Glomerular endothelial cell (primary cell): ENCODE measurements at places on chromosomes 2 and 18. TPM values are rescaled to one million over a fixed set of nuclear protein-coding genes. Genes with fewer than 3 reads are reported as not detected.

GRCh38 chr18:80040515-80040914 is 6.3 kb downstream of the RBFA start:
- DNase-seq, result no peak

DNA sequence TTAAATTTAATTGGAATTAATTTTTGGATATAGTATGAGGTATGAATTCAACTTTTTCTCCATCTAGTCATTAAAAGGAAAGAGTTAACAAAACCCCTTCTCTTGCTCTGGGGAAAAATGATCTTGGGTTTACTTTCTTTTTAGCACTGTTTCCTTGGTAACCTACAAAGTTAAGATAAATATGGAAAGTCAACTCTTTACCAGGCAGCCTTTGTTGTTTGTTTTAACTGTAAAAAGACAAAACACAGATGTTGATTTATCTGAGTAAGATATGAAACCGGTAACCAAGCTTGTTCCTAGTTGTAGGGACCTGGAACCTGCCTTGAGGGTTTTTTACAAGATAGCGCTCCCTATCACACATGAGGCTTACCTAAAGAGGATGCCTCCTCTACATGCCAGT is 10.1 kb upstream of the SANBR start:
- DNase-seq, result no peak

DNA sequence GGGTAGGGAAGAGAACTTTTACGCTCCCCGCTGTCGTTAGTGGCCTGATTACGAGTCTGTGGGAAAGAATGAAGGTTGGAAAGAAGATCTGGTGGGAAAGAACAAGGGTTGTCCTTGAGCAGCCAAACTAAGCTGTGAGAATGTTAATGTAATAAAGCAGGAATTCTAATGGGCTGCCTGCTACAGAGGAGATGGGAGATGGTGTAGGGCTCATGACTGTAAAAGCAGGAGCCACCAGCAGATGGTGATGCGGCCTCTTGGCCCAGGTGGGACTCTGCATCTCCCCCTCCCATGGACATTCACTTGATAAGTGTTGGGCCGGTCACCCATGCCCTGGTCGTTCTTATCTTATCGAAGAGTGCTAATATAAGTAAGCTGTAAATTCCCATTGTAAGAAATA is 150.0 kb downstream of the NEDD4L start:
- no peak for DNase-seq

DNA sequence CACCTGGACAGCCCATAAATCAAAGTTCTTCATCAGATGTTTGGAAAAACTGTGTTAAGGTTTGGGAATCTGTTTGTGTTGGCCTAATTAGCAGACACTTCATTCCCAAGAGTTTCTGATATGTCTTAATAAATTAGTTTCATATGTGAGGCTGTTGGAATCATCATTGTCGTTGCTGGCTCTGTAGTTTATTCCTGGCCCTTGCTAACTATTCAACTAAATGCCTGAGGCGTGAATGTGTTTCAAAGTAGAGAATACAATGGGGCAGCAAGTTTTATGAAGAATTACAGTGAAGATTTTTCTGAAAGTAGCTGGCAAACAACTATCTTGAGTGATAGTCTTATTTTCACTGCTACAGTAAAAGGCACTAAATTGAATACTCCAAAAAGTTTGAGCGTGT is 141.1 kb downstream of the PARD3B start:
- DNase-seq, result no peak

- DNase-seq, result no peak
Measured at GRCh38 chr2:12697617-12698016, 19.1 kb upstream of the TRIB2 start.

DNA sequence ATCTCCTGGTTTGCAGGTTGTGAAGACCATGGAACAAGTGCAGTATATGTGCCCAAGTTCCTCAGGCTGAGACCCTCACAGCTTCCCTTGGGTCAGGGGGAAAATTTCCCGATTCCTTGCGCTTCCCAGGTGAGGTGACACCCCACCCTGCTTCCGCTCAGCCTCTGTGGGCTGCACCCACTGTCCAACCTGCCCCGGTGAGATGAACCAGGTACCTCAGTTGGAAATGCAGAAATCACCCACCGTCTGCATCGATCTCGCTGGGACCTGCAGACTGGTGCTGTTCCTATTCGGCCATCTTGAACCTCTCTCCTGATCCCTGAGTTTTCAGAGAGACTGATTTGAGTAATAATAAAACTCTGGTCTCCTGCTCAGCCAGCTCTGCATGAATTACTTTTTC is 30.6 kb downstream of the CHCHD5 start:
- no peak for DNase-seq

- no peak for DNase-seq
Measured at GRCh38 chr2:121695171-121695451, 41.6 kb downstream of the NIFK start.

- no peak for DNase-seq
Measured at GRCh38 chr2:122236925-122237324, 481.5 kb downstream of the TSN start.

DNA sequence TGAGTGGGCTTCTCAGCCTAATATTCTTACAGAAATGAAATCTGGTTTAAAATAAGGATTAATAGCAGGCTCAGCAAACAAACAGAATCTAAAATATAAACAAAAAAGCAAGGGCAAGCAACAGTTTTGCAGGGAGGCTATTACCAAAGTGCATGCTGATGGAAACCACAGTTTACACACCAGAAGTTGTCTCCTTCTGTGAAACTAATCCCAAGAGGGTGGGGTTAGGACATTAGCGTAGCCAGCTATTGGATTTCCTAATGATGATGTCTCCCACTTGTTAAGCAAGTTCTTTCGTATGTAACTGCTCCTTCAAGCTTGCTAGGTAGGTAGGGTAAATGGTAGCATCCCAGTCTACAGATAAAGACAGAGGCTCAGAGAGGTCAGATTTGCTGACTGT is 65.0 kb upstream of the TSPYL6 start:
- no peak for DNase-seq

GRCh38 chr2:16943279-16943958 is 277.8 kb upstream of the CYRIA start:
- DNase-seq, result no peak

DNA sequence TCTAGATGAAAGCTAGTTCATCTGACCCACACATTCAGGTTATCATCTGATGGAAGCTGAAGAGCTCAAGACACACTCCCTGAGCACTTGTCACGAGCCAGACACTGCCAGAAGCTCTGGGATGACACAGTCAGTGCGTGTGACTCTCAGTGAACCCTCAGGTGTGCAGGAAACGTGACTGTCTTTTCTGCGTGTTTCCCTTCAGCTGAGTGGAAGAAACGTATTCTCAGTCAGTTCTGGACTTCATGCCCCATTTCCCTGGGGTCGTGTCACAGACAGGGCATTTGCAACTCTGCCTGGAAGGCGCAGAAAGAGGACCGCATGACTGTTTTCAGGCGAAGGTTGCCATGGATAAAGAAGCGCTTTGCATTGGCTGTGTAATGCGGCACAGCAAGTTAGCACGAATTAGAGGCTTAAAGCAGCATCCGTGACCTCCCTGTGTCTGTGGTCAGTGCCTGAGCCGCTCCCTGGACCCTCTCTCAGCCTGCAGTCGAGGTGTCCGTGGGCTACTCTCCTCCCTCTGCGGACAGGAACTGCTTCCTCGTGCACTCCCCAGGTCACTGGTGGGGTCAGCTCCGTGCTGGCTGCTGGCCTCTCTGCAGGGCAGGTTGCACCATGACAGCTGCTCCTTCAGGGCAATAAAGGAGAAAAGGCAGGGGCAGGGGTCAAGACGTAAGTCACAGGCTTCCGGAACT is 3.3 kb upstream of the ALLC start:
- no peak for DNase-seq

DNA sequence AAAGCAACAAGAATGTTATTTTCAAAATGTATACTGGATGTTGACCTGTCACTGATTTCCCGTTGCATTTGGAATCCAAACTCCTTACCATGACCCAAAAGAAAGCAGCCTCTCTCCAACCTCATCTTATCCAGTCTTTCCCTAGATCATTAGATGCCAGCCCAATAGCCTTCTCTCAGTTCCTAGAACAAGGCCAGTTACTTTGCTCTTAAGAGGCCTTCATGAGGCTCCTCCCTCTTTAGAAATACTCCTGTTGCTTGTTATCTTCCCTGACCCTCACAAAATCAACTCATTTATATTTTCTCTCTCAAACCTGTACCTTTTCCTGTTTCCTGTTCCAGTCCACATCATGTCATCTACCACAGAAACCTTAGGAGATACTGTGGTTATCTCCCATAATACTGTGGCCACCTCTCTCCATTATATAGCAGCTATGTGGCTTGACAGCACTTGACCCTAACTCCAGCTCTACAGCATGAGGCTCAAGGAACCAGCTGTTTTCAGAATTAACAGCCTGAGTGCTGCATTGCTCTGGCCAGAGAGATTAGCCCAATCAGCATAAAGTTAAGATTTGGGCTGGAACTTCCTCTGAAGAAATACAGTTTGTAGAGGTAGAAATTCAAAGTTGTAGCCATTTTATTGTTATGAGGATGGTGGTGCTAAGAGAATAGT is 22.8 kb downstream of the SRBD1 start:
- no peak for DNase-seq

DNA sequence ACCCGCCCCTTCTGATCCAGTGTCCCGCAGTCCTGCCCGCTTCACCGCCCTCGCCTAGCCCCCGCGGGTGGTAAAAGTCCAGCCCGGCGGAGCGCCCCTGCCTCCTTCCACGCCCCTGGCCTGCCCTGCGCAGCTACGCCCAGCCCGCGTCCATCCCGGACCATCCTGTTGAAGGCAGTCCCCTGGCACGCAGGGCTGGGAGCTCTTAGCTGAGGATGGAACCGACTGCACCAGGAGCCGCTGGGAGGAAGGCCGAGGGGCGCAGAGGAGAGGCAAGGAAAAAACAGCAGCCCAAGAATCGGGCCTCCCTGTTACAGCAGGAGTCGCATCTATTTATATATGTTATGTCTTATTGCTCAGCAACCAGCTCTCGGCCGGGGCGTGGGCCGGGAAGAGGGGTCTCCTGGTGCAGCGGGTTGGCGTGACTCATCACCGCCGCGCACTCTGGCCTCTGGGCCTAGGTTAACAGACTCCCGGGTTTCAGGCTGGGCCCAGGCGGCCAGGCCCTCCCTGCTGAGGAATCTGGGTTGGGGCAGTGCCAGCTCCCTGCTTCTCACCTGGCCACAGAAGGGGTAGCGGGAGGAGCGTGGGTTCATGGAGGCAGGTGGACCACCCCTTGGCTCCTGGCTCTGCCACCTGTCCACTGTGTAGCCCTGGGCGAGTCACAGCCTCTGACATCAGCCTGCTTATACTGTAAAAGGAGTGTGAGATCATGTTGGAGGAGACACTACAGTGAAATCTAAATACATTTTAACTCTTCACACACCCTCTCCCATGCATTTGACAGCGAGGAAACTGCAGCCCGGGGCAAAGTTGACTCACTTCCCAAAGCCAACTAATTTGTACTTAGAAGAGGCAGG is 13.4 kb upstream of the MAP3K2 start:
- no peak for DNase-seq

DNA sequence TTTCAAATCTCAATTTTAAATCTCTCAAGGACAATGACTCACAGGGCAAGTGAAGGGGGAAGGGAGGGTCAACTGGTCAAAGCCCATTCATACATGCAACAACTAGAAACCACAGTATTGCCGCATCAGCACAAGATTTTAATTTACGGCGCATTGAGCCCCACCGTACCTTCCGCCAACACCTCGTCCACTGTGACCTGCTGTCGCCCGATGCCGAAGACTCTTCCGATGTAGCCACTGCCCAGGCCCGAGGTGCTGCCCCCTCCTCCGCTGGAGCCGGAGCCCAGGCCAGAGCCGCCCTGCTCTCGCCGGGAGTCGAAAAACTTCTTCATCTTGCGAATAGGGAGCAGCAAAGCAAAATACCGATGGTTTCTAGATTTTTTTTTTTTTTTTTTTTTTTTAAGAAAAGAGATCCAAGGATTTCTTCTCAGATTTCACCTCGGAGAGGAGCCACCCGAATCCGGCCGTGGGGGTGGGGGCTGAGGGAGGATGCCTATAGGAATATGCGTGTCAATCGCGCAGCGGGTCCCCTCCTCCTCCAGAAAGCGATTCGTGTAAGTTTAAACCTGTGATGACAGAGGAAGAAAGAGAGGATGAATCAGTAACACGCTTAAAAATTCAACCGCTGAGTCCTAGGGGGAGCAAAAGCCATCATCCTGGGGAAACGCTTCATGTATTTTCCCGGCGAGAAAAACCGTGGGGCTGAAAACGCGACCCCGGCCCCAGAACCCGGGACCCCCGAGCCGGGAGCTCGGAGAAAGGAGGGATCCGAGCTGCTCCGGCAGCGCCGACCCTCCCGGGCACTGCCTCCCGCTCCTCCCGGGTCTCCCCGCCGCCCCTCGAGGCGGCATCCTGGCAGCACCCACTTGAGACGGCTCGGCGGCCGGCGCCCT is 584 bp downstream of the AAK1 start:
- no peak for DNase-seq

GRCh38 chr2:65349863-65350262 is 82.5 kb downstream of the SPRED2 start:
- no peak for DNase-seq

DNA sequence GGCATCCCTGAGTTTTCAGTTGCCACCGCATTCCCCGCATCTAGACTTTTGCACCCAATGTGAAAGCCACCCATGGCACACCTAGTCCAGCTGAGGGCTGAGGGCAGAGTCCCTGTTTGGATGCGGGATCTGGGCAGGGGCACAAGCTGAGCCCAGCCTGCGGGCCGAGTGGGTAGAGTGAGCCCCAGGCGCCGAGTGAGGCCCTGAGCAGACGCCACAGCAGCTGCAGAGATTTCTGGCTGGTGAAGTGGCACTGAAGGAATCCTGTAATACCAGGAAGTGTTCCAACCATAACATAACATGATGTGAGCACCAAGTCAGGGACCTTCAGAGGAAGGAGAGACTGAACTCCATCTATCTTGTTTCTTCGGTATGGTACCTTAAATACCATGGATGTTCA is 27.7 kb upstream of the FRZB start:
- no peak for DNase-seq

DNA sequence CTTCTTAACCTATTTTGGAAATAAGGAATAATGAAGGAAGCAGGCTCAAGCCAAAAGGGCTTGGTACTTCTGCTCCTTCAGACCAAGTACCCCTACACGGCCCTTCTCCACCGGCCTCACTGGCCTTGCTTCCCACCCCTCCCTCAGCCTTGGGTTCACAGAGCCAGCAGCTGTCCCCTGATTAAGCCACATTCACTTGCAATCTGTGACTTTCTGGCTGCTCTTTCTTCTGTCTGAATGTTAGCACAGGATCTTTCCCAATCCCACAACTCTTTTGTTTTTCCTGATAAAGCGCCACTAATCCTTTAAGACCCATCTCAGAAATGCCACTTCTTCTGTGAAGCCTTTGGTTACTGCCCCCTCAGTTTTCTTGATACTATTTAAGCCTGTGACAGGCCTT is 52.4 kb downstream of the REEP1 start:
- DNase-seq, result no peak

DNA sequence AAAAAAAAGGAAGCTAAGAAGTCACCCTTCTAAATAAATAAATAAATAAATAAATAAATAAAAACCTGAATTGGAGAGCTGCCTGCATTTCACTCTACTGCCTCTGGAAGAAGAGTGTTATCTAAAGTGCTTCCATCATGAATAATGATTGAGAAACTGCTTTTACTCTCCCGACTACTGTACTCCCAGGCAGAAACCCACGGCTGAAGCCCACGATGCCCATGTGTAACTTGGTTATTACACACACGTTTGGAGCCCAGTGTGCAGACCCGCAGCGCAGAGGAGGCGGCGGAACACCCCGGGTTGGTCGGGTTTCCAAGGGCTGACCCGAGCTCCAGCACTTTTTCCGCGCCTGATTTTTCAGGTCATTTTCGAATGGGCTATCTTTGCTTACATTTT is 697 bp upstream of the SPATS2L start:
- no peak for DNase-seq

Gene OBSL1
- total RNA-seq, result 11.9 and 20.6 TPM in 2 replicates

Gene CCDC74B
- 1.2 and 2.2 TPM in 2 replicates for total RNA-seq

Gene HOXD10
- 1.3 and 2.0 TPM in 2 replicates for total RNA-seq

Gene SCYGR3
- total RNA-seq, result not detected in 2 replicates

Gene SIX3
- total RNA-seq, result not detected in 2 replicates

Gene SCYGR6
- total RNA-seq, result not detected in 2 replicates

Gene TNFAIP6
- 0.82 TPM in 1 of 2 replicates, not detected in the other for total RNA-seq

Gene TWIST2
- total RNA-seq, result 4.8 and 7.2 TPM in 2 replicates
